Mesothelial cell of epicardium (in vitro differentiated cells): ENCODE measurements at places on chromosomes 1 and 21. TPM values are rescaled to one million over a fixed set of nuclear protein-coding genes. Genes with fewer than 3 reads are reported as not detected.
A peak's percentile ranks its signal among the peaks of the same experiment; 100 is the strongest.

DNA sequence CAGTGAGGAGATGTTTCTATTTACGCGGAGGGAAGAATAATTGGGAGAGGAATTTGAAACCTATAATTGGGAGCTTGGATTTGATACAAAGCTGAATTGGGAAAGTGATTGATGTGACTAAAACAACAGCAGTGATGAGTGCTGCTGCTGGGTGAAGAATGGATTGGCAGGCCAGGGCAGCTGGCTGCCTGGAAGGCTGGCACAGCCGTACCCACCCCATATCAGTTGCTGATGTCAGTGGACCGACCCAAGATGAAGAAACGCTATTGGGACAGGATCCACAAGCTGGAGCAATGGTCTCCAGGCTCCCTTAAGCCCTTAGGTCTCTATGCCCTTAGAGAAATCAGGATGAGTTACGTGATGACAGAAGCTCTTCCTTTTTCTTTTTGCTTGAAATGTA, 47.4 kb downstream of the GRIK1 start:
- H3K36me3 ChIP-seq = no peaks in the 10 kb centered on the region
- H3K27me3 ChIP-seq = peaks cover 11% of the 10 kb centered on the region
- H3K4me1 ChIP-seq = no peaks in the 10 kb centered on the region
- DNase-seq = no peak
- H3K4me3 ChIP-seq = no peak overlapping the region
- H3K27ac ChIP-seq = no peak overlapping the region

GRCh38 chr1:110135246-110135645, 15.0 kb upstream of the SLC6A17 start:
- no peaks in the 10 kb centered on the region for H3K36me3 ChIP-seq
- no peak overlapping the region for H3K4me3 ChIP-seq
- H3K4me1 ChIP-seq = peaks cover 16% of the 10 kb centered on the region
- no peak for DNase-seq

DNA sequence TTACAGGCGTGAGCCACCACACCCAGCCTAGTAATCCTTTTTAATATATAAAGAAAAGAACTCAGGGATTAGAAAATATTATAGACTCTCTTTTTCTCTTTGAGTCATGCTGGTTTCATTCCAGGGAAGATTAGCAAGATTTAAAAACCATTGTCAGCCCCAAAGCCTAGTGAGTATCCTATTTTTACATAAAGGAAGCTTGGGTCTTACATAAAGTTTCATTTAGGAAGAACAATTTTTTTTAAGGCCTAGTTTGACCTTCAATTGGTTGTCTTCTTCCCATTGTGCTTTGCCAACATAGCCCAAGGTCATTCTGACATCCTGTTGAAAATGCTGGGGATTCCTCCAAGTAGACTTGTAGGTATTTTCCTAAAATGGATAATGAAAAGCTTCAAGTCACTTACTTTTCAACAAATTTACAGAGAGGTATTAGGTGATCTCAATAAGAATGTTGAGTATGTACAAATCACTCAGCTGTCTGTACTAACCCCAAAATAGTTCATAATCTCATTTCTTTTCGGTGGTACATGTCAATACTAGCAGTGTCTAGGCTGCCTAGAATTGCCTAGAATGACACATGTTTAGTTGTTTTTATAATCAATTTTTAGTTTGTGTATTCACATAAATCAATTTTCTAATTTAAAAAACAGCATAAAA, 4.3 kb upstream of the KIF14 start:
- no peaks in the 10 kb centered on the region for H3K36me3 ChIP-seq
- no peak overlapping the region for H3K4me3 ChIP-seq
- peak overlapping the region; percentile 30 for H3K27ac ChIP-seq
- no peaks in the 10 kb centered on the region for H3K27me3 ChIP-seq
- DNase-seq = no peak
- peaks cover 17% of the 10 kb centered on the region for H3K4me1 ChIP-seq

- DNase-seq = no peak
- no peaks in the 10 kb centered on the region for H3K36me3 ChIP-seq
- no peak overlapping the region for H3K27ac ChIP-seq
- H3K4me1 ChIP-seq = peaks cover 6% of the 10 kb centered on the region
Measured at GRCh38 chr1:3064901-3065300, 4.1 kb upstream of the PRDM16 start.

The FCRL5 gene
- not detected in 3 replicates for total RNA-seq
